ENCODE measurements at places on chromosomes 1 and 21.

DNA sequence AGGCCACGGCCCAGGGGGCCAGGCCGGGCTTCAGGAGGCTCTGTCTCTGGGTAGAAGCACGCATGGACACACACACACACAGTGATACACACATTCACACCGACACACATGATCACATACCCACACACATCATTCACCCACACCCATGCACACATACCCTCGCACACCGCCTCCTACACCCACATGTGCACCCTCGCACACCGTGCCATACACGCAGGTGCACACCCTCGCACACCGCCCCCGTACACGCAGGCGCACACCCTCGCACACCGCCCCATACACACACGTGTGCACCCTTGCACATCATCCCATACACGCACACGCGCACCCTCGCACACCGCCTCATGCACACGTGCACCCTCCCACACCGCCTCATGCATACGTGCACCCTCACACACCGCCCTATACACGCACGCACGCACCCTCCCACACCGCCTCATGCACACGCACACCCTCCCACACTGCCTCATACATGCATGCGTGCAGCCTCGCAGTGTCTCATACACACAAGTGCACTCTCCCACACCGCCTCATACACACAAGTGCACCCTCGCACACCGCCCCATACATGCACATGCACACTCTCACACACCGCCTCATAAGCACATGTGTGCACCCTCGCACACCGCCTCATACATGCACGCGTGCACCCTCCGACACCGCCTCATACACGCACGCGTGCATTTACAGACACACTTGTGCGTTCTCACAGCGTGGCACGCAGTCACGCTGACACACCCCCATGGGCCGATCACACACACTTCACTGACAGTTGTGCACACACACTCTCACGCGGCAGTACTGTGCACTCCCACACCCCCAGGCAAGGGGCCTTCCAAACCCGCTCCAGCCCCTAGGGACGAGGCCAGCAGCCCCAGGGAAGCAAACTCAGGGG lies 128.1 kb downstream of the SIK1 start:
- DNase-seq = no peak

GRCh38 chr1:226684026-226684425 lies 55.1 kb downstream of the ITPKB start:
- no peak for DNase-seq

GRCh38 chr21:38460171-38460742 lies 38.0 kb downstream of the ERG start:
- peak; percentile 92 for DNase-seq

GRCh38 chr1:151211972-151212705 lies 13.8 kb downstream of the PIP5K1A start:
- DNase-seq = peak; percentile 49

- peak; percentile 93 for DNase-seq
These were observed 58.2 kb downstream of the WLS start for GRCh38 chr1:68173936-68174737.

GRCh38 chr1:32474954-32475353 lies 10.1 kb downstream of the ZBTB8B start:
- no peak for DNase-seq

DNA sequence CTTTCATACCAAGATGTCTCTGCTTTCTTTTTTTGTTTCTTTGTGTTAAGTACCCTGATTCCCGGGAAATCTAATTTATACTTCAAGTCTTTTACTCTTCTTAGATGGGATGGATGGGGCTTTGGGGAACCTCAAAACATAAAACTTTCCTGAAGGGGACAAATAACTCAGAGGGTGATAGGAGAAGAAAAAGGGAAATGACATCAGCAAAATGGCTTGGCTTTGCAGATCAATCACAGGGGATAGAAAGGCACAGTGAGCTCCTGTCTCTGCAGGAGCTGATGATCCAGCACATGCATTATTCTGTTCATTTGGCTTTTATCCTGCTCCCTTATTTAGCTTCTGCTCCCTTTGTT lies 1.4 kb upstream of the CA14 start:
- no peak for DNase-seq

- DNase-seq = no peak
These were observed 509 bp downstream of the ADAMTS4 start for GRCh38 chr1:161198194-161198896.

DNA sequence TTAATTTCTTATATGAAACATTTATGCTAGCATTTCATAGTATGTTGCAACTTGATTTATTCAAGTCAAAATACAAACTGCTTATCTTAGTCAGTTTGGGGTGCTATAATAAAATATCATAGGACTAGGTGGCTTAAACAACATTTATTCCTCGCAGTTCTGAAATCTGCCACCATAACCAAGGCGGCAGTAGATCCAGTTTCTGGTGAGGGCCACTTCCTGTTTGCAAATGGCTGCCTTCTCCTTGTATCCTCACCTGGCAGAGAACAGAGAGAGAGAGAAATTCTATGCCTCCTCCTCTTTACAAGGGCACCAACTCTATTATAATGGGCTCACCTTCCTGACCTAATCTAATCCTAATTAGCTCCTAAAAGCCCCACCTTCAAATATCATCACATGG lies 76.1 kb upstream of the RGS2 start:
- no peak for DNase-seq

- no peak for DNase-seq
These were observed 17.0 kb downstream of the RAB3GAP2 start for GRCh38 chr1:220255204-220255603.

DNA sequence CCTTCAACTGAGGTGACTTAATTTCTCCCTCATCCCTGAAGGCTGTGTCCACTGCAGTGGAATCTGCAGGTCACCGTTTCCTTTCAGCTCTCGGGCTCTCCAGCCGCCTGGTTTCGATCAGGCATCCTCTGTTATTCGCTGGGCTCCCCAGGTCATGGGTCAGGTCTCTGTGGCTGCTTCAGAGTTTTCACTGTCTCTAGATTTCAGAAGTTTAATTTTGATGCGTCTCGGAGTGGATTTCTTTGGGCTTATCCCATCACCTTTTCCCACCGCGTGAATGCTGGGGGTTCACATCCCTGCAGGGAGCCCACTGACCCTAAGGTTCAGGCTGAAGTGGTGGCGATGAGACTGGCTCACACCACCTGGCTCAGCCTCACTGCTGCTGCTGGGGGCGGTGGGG lies 3.3 kb downstream of the ACTRT2 start:
- no peak for DNase-seq

DNA sequence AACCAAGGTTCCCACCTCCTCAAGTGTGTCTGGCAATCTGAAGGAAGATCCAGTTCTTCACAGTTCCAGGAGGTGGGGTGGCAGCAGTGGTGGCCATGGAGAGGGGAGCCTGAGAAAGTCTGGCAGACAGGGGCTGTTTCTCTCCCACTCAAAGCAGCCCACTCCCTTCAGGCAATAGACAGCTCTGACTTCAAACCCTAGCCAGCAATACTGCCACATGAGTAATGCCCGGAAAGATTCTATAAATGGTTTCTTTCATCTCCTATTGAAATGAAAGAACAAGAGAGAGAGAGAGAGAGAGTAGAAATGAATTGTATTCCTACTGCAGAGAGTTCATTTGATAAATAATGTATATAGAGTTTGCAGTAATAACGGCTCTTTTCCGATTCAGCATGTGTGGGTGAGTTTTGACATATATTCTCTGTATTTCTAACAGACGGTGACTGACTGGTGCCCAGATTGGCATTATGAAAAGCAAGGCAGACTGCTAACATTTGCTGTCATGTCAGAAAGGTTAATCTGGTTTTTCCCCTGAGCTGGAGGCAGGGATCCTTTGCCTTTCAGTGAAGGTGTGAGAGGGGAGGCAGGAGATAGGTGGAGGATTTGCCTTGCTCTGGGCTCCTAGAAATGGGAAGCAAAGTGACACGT lies 267.1 kb upstream of the KIAA0040 start:
- DNase-seq = no peak

DNA sequence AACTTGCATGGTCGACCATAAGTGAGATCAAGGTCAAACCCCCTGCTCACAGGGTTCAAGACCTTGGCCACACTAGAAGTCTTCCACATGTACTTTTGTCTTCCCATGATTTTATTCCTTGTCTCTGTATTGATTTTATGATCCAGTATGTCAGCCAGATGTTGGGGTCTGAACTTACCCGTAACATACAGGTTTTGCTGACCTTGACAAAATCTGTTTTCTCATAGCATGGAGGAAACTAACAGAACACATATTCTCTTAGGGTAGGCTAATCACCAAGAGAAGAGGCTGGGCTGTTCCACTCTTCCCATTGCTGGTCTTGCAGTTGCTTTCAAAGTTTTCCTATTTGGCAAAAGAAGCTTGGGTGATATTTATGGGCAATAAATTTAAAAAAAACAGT lies 284.0 kb downstream of the DNM3 start:
- no peak for DNase-seq

DNA sequence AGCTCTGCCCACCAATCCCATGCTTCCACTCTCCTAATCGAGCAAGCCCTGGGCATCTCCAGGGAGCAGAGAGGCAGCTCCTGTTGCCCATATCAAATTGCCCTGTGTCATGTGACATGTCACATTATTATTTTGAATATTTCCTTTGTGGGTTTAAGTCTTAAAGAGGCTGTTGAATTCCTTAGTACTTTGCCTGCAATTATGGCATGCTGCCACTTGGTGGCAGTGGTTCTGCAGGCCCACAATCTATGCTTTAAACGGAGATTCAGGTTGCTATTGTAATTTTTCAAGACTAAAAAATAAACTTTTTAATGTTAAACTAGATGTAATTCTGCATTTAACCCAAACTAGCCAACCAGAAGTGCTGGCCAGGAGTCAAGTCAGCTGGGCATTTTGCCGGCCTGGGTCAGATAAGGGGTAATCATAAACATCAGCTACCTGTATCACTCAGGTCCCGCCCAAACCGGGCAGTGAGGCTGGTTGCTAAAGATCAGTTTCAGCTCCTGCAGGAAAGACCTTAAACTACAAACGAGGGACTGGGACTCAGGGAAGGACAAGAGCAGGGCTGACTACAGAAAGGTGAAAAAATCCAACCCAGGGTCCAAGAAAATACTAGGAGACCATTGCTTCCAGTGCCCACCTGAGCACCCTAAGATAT lies 37.3 kb upstream of the ARHGEF16 start:
- DNase-seq = no peak

- DNase-seq = no peak
These were observed 30.0 kb downstream of the BCAS2 start for GRCh38 chr1:114551400-114551799.

GRCh38 chr1:179706339-179706941 lies 36.7 kb upstream of the FAM163A start:
- DNase-seq = peak; percentile 32

- DNase-seq = peak; percentile 49
These were observed 7.6 kb downstream of the RSBN1 start for GRCh38 chr1:113804421-113805255.

- DNase-seq = peak; percentile 36
These were observed 1.3 kb upstream of the DUSP23 start for GRCh38 chr1:159779403-159779851.
